Prostate gland (tissue), 2 donors: ENCODE measurements at places on chromosomes 13 and 19. TPM values are rescaled to one million over a fixed set of nuclear protein-coding genes. Genes with fewer than 3 reads are reported as not detected.

DNA sequence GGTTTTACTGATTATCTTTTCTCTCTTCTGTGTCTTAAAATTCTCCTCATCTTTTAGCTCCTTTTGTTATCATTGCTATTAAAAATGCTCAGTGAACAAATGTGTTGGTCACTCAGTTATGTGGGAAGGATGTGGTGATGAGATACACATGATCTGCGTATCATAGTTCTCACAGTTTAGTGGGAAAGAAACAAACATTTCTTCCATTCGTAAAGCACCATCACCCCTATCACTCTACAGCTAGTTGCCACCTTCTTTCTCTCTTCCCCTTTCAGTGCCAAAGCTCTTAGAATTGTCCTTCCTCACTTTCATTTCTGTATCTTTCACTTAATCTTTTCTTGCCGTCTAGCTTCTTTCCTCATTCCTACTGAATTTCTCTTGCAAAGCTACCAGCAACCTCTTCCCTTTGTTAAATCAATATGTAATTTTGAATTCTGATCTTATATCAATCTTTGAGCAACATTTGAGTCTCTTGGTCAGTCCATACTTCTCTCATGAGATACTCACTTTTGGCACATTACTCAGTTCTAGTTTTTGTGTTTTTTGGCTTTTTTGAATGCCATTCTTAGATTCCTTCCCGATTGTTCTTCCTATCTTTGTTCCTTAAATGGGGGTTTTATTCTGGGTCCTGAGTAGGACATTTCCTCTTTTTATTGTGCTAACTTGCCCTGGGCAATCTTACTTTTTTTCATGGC, 122.3 kb downstream of the PCCA start:
- no peaks in the 10 kb centered on the region for H3K27me3 ChIP-seq
- no peaks in the 10 kb centered on the region for H3K4me1 ChIP-seq
- DNase-seq = no peak
- no peaks in the 10 kb centered on the region for H3K36me3 ChIP-seq
- no peak overlapping the region for H3K27ac ChIP-seq

COL5A3 gene
- 12.7 TPM for total RNA-seq

TSKS gene
- total RNA-seq = not detected

ZNF613 gene
- total RNA-seq = 17.0 TPM

LPAR6 gene
- 17.3 TPM for total RNA-seq

ACER1 gene
- total RNA-seq = not detected

DNA sequence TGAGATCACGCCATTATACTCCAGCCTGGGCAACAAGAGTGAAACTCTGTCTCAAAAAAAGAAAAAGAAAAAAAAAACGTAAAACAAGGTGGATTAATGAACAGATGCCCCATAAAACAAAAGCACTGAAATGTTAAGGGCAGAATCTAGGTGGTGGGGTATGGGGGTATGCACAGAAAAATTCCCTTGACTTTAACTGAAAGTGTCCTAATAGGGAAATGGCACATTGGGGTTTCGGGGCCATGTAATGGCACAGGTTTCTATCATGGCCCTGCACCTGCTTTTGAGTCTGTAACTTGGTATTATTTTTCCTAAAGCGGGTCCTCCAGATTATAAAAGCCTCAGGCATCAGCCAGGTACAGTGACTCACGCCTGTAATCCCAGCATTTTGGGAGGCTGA, 16.2 kb downstream of the NOP53 start:
- no peaks in the 10 kb centered on the region for H3K27me3 ChIP-seq
- H3K4me3 ChIP-seq = no peak overlapping the region
- H3K27ac ChIP-seq = no peak overlapping the region
- H3K4me1 ChIP-seq = no peaks in the 10 kb centered on the region
- no peak for DNase-seq
- peaks cover 8% of the 10 kb centered on the region for H3K36me3 ChIP-seq

DNA sequence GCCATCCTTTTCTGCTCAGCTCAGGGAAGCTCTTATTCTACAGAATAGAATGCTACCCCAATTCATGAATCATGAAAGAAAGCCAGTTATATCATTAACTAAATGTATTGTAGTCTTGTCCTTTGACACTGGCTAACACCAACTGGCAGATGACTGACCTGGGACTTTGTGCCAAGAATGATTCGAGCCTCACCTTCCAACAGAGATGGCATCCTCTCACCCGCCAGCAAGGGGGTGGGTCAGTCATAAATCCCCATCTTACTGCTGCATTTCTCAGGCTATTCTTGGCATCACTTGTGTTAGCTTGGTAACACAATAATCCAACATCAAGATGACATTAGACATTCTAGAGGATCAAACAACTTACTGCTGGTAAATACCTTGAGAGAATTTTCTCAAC, 1239.8 kb upstream of the MIR17HG start:
- H3K27me3 ChIP-seq = no peaks in the 10 kb centered on the region
- DNase-seq = no peak
- no peak overlapping the region for H3K4me3 ChIP-seq
- H3K27ac ChIP-seq = no peak overlapping the region
- H3K4me1 ChIP-seq = no peaks in the 10 kb centered on the region

GRCh38 chr19:5923356-5923755, 9.3 kb downstream of the CAPS start:
- H3K27me3 ChIP-seq = no peaks in the 10 kb centered on the region
- H3K27ac ChIP-seq = no peak overlapping the region
- peaks cover 19% of the 10 kb centered on the region for H3K36me3 ChIP-seq
- DNase-seq = no peak
- H3K4me1 ChIP-seq = no peaks in the 10 kb centered on the region

GRCh38 chr19:6100284-6100915, 9.9 kb downstream of the RFX2 start:
- no peak for DNase-seq
- H3K27ac ChIP-seq = no peak overlapping the region
- H3K4me3 ChIP-seq = no peak overlapping the region
- peaks cover 3% of the 10 kb centered on the region for H3K4me1 ChIP-seq
- H3K27me3 ChIP-seq = no peaks in the 10 kb centered on the region
- no peaks in the 10 kb centered on the region for H3K36me3 ChIP-seq

DNA sequence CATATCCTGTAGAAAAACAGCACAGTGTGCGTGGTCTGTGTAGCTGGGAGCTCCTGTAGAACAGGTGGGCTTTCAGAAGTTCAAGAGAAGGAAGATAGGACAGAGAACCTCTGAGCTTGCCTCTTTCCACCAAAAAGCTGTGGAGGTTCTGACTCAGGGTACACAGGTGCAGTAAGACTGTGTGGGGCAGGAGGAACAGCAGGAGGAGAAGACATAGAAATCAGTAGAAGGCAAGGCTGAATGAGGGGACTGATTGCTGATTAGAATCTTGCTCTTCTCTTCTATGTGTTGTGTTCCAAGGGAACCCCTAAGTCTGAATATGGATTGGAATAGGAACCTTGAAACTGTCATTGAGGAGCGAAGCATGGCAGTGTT, 122.7 kb downstream of the AKAP11 start:
- no peaks in the 10 kb centered on the region for H3K36me3 ChIP-seq
- H3K27me3 ChIP-seq = no peaks in the 10 kb centered on the region
- no peak for DNase-seq
- no peak overlapping the region for H3K4me3 ChIP-seq
- no peak overlapping the region for H3K27ac ChIP-seq

CNN1 gene
- total RNA-seq = 426 TPM

- peak overlapping the region; percentile 83 for H3K27ac ChIP-seq
- peaks cover 13% of the 10 kb centered on the region for H3K4me1 ChIP-seq
- no peaks in the 10 kb centered on the region for H3K27me3 ChIP-seq
- peak overlapping the region; percentile 73 for H3K4me3 ChIP-seq
- no peaks in the 10 kb centered on the region for H3K36me3 ChIP-seq
- no peak for DNase-seq
These were observed 696 bp downstream of the NUP58 start for GRCh38 chr13:25302121-25302520.

DNA sequence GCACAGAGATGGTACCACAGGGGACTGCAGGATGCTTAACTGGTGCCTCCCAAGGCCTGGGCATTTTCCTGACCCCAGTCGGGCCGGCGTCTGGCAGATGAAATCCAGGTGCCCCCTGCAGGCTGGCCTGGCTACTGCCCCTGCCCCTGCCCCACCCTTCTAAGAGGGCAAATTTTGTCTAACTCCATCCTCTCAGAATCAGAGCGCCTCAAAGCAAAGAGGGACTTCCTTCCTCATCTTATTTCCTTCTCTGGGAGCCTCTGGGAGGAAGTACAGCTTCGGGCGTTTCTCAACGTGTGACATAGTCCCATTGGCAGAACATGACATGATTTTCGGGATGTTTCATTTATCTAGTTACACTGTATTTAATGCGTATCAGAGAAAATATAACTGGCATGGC, 2.7 kb downstream of the PRKACA start:
- no peak overlapping the region for H3K27ac ChIP-seq
- H3K4me1 ChIP-seq = peaks cover 8% of the 10 kb centered on the region
- H3K4me3 ChIP-seq = no peak overlapping the region
- H3K36me3 ChIP-seq = no peaks in the 10 kb centered on the region

DNA sequence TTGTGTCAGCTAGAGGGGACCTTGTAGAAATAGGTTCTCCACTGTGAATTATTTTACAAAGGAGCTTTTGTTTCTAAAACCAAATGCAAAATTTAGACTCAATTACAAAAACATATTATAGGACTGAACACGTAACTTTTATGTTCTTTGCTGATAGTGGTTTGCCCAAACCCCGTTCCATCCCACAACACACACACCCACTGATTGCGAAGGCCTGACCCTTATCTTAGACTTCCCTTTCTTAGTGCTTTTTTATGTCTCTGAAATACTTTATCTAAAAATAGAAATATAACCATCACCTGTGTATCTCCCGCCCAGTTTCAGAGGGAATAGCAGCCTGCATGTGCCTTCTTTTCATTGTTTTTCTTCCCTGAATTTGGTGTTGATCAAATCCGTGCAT, 13.0 kb downstream of the CCNA1 start:
- no peaks in the 10 kb centered on the region for H3K27me3 ChIP-seq
- H3K27ac ChIP-seq = no peak overlapping the region

GRCh38 chr19:18416778-18417249, 2.4 kb upstream of the SSBP4 start:
- H3K27me3 ChIP-seq = no peaks in the 10 kb centered on the region
- peak overlapping the region; percentile 28 for H3K4me3 ChIP-seq
- H3K27ac ChIP-seq = peak overlapping the region; percentile 82
- H3K4me1 ChIP-seq = peaks cover 14% of the 10 kb centered on the region
- peak; percentile 53 for DNase-seq
- no peaks in the 10 kb centered on the region for H3K36me3 ChIP-seq

RAB3A gene
- 2.5 TPM for total RNA-seq

- H3K36me3 ChIP-seq = no peaks in the 10 kb centered on the region
- H3K4me3 ChIP-seq = no peak overlapping the region
- no peak for DNase-seq
These were observed 41.7 kb downstream of the XPO4 start for GRCh38 chr13:20860844-20861243.

ZNF547 gene
- total RNA-seq = 4.3 TPM

B9D2 gene
- 17.1 TPM for total RNA-seq

DNA sequence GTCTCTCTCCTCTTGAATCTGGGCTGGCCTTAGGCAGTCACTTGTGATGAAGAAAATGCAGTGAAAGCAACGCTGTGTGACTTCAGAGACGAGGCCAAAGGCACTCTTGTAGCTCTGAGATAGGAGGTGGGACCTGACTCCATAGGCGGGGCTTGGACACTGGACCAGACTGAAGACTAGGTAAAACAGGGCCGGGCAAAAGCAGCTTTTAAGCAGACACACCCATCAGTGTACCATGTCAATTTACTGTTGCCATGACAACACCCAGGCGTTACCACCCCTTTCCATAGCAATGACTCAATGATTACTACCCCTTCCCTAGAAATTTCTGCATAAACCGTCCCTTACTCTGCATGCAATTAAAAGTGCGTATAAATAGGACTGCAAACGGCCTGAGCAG, 6.6 kb upstream of the EID2 start:
- no peak overlapping the region for H3K27ac ChIP-seq
- no peak overlapping the region for H3K4me3 ChIP-seq

DNA sequence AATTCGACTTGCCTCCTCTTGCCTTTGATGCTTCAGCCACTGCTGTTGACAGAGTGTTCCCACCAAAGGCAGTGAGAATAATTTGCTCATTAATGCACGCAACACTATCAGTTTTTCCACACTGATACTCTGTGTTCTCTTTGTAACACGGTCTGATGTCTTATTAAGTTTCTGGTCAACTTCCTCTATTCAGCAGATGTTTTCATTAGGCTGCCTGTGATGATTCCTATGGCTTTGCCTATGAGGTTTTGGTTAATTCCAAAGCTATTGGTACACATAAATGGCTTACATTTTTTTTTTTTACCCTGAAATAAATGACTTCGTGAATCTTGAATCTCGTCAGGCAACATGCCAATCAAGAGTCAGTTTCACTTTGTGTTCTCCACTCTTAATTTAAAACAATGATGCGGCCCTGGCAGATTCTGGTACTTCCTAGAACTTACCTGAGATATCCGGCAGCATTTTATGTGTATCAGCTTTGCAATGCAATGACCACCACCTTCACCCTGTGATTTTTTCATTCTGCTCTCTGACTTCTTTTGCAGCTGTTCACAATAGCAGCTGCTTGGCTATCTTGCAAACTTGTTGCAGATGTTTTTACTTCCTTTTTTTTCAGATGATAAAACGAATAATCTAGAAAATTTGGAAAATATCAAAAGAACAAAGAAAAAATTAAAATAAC, 27.5 kb upstream of the KL start:
- no peaks in the 10 kb centered on the region for H3K36me3 ChIP-seq
- no peak overlapping the region for H3K27ac ChIP-seq

PPP1R37 gene
- total RNA-seq = 50.1 TPM

CCL25 gene
- total RNA-seq = not detected

C13orf42 gene
- 0.57 TPM for total RNA-seq

DNA sequence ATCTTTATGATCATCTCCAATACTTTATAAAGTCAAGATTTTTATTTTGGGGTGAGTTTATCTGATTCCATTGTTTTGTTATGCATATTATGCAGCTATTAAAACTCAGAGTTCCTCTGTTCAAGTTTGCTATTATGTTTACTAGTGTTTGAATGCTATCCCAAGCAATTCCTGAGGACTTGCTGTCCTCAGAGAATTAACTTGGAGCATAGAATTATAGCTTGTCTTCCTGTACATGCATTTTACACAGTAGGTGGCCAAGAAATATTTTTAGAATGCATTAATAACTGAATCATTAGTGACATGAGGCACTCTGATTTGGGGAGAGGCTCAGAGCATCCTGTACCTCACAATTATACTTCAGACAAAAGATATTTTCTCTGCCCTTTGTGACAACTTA, 195.6 kb upstream of the MIR17HG start:
- no peak for DNase-seq
- H3K4me1 ChIP-seq = no peaks in the 10 kb centered on the region
- no peak overlapping the region for H3K27ac ChIP-seq
- H3K27me3 ChIP-seq = no peaks in the 10 kb centered on the region
- no peaks in the 10 kb centered on the region for H3K36me3 ChIP-seq

GRCh38 chr13:99986741-99987140, 5.2 kb downstream of the ZIC2 start:
- no peak overlapping the region for H3K4me3 ChIP-seq
- no peak overlapping the region for H3K27ac ChIP-seq
- H3K27me3 ChIP-seq = peaks cover 85% of the 10 kb centered on the region
- H3K4me1 ChIP-seq = no peaks in the 10 kb centered on the region

KRTDAP gene
- total RNA-seq = 3.6 TPM

GRCh38 chr19:47615714-47616113, 6.8 kb downstream of the BICRA start:
- no peak overlapping the region for H3K27ac ChIP-seq
- no peaks in the 10 kb centered on the region for H3K27me3 ChIP-seq
- H3K4me1 ChIP-seq = peaks cover 12% of the 10 kb centered on the region
- DNase-seq = no peak
